ENCODE measurements at places on chromosomes 5 and 9. TPM values are rescaled to one million over a fixed set of nuclear protein-coding genes. Genes with fewer than 3 reads are reported as not detected.

Gene CYLC2
- total RNA-seq = not detected

Gene GABRA1
- total RNA-seq = not detected

Gene SLC36A3
- not detected for total RNA-seq

Gene SPATA31C1
- not detected for total RNA-seq

Gene WDR31
- 3.2 TPM for total RNA-seq

Gene PFN3
- not detected for total RNA-seq

Gene PCDHGA1
- 1.9 TPM for total RNA-seq

Gene PCDHGA9
- total RNA-seq = 11.1 TPM

Gene CSF1R
- total RNA-seq = not detected

Gene FAM151B
- total RNA-seq = 13.7 TPM

Gene RBM27
- total RNA-seq = 39.8 TPM

Gene PCDHGA5
- 5.6 TPM for total RNA-seq

Gene SPEF2
- 17.0 TPM for total RNA-seq

Gene CCL21
- not detected for total RNA-seq

Gene CAMK4
- total RNA-seq = 0.11 TPM

Gene GRAMD2B
- 17.6 TPM for total RNA-seq

Gene CDK5RAP2
- total RNA-seq = 57.7 TPM

Gene ECM2
- 52.8 TPM for total RNA-seq

Gene CARTPT
- not detected for total RNA-seq

Gene ADAMTS2
- 54.7 TPM for total RNA-seq

Gene IFNK
- not detected for total RNA-seq

Measured in articular chondrocyte of knee joint (primary cell).